ENCODE measurements at places on chromosomes 4 and X.

GRCh38 chrX:110401135-110401534, 42.5 kb downstream of the RTL9 start:
- no peak for DNase-seq

DNA sequence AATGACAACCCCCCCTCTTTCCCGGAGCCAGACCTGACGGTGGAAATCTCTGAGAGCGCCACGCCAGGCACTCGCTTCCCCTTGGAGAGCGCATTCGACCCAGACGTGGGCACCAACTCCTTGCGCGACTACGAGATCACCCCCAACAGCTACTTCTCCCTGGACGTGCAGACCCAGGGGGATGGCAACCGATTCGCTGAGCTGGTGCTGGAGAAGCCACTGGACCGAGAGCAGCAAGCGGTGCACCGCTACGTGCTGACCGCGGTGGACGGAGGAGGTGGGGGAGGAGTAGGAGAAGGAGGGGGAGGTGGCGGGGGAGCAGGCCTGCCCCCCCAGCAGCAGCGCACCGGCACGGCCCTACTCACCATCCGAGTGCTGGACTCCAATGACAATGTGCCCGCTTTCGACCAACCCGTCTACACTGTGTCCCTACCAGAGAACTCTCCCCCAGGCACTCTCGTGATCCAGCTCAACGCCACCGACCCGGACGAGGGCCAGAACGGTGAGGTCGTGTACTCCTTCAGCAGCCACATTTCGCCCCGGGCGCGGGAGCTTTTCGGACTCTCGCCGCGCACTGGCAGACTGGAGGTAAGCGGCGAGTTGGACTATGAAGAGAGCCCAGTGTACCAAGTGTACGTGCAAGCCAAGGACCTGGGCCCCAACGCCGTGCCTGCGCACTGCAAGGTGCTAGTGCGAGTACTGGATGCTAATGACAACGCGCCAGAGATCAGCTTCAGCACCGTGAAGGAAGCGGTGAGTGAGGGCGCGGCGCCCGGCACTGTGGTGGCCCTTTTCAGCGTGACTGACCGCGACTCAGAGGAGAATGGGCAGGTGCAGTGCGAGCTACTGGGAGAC, 1.6 kb downstream of the PCDH10 start:
- no peak for DNase-seq

DNA sequence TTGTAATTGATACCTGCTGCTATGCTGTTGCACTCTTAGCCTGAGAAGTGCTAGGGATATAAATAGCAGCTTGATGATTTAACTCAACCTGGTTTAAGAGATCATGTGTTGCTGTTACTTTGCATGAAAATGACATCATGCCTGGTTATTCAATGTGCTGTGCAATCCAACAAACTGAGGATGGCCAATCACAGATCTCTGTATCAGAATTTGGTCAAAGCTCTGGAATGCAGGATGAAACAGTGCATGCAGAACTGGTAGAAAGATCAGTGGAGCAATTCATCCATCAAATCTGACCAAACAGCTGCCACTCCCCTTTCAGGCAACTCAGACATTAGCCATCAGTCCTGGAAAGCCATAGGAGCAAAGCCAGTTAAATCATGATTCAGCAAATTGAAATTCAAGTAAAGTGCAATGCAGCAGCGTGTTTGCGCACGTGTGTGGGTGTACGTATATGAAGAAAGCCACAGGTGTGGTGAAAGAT, 160.3 kb upstream of the RASGEF1B start:
- DNase-seq = no peak

GRCh38 chrX:46554942-46555341, 9.7 kb upstream of the ZNF674 start:
- DNase-seq = no peak

DNA sequence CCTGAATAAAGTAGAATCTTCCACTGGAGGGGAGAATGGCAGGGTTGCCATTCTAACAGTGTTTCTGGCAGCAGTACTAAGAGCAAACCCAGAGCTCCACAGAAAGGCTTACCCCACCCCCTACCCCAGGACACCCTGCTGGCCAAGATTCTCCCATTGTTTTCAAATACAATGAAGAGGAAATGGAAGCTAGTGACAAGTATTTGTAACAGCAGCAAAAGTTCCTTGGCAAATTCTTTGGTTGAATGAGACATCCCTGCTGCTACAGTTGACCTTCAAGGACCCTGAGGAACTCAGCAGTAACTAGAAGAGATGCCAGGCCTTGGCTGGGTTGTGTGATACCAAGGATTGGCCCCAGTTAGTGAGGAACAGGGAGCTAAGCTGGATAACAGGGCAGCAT, 124.2 kb upstream of the DGKK start:
- no peak for DNase-seq

DNA sequence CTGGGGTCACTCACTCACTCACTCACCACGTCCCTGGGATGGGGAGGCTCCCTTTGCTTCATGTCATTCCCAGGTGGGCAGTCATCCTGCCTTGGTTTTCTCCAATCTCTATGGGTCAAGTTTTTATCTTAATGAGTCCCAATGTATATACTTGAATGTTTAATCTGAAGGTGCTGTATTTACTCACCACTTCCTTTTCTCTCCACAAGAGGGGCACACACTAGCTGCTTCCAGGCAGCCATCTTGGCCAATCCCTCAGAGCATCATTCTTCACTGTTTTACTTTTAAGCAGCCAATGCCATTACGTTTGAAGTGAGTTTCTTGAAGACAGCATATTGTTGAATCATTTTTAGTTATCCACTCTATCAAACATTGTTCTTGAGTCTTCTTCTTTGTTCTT, 153.4 kb upstream of the ARSJ start:
- DNase-seq = no peak

DNA sequence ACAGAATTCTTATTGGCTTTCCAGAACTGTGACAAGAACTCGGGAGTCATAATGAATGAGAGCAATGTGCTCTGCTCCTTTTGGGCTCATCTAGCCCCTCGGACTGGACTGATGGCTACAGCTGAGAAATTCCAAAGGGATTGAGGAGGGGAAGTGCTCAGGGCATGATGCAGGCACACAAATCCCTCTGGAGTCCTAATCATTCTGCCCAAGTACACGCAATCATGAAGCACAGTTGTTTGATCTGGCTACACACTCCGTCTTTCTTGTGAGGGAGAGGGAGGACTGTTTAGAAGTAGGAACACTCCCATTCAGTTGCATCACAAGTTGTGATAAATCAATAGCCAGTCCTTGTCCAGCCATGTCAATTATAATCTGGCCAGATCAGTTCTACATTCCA, 237.5 kb downstream of the COL25A1 start:
- DNase-seq = no peak

DNA sequence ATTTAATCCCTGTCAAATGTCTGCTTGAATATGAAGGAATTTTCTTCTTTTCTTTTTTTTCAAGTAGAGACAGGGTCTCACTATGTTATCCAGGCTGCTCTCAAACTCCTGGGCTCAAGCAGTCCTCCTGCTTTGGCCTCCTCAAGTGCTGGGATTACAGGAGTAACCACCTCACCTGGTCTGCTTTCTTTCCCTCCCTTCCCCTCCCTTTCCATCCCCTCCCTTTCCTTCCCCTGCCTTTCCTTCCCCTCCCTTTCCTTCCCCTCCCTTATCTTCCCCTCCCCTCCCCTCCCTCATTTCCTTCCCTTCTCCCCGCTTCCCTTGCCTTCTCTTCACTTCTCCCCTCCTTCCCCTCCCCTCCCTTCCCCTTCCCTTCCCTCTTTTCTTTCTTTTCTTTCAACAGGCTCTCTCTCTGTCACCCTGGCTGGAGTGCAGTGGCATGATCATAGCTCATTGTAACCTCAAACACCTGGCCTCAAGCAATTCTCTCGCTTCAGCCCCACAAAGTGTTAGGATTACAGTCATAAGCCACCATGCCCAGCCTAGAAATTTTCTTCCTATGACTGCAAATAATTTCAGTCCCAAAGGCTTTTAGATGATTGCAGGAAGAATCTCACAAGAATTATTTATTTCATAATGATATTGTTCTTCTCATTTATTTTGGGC, 168.9 kb downstream of the AASDH start:
- DNase-seq = no peak

DNA sequence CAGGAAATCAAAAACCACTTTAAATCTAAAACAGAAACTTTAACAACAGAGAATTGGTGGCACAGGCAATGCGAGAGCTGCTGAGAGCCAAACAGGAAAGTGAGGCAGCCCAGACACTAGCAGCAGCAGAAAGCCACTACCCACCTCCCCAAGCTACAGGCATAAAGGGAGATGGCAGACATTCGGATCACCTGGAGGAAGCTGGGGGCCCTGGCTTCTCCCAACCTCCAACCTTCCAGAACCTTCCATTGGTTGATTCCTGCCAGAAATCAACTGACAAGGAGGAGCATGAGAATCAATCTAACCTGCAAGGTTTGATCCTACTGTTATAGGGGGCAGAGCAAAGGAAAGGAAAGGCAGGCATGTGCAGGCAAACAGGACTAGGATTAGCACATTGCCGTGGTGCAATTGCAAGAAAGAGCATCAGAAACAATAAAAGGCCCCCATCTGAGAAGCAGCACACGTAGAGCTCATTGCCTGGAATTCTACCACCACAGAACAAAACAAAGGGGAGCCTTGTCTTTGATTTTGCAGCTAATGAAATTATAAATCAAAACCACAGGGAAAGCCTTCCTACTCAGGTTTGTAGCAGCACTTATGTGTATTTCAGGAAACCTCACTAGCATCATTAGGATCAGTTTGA, 427.3 kb upstream of the RASGEF1B start:
- no peak for DNase-seq

- DNase-seq = no peak
Observed at GRCh38 chr4:173506597-173507211, 23.3 kb downstream of the HAND2 start.

GRCh38 chr4:182564724-182565369, 321.6 kb downstream of the TENM3 start:
- DNase-seq = no peak

GRCh38 chrX:68498508-68499379, at the start of gene YIPF6:
YIPF6 (plus strand) TSS chrX:68499051; CDS start chrX:68499067, 16 bp downstream.
- DNase-seq = peak; percentile 48

DNA sequence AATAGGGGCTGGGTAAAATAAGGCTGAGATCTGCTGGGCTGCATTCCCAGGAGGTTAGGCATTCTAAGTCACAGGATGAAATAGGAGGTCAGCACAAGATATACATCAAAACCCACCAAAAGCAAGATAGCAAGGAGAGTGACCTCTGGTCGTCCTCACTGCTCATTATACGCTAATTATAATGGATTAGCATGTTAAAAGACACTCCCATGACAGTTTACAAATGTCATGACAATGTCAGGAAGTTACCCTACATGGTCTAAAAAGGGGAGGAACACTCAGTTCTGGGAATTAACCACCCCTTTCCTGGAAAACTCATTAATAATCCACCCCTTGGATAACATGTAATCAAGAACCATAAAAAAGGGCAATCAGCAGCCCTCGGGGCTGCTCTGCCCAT, 403.6 kb downstream of the KCNIP4 start:
- no peak for DNase-seq

- no peak for DNase-seq
Observed at GRCh38 chrX:13489454-13489853, 79.9 kb upstream of the EGFL6 start.

DNA sequence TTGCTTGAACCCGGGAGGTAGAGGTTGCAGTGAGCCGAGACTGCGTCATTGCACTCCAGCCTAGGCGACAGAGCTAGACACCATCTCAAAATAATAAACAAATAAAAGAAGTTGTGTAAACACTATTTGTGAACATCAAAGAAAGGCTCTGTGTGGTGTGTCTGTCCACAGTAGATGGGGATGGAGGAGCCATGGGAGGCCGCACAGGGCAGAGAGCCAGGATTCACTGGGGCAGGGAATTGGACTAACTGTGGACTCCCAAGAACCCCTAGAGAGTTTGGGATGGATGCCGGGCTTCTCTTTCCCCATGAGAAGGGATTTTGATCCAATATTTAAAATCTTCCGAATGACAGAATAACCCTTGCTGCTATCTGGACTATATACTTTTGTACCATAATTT, 26.5 kb downstream of the TBC1D1 start:
- DNase-seq = no peak

- DNase-seq = no peak
Observed at GRCh38 chr4:186642998-186643397, 80.7 kb downstream of the FAT1 start.

- DNase-seq = no peak
Observed at GRCh38 chr4:101420661-101421060, 73.3 kb upstream of the PPP3CA start.

Measured in activated effector memory CD4-positive, alpha-beta T cell treated with Interleukin-2 at 50 U/mL for 16 hours (primary cell).